ENCODE measurements at places on chromosomes 6 and 20.

- DNase-seq: no peak
Measured at GRCh38 chr6:113626475-113626874, 230.7 kb upstream of the MARCKS start.

DNA sequence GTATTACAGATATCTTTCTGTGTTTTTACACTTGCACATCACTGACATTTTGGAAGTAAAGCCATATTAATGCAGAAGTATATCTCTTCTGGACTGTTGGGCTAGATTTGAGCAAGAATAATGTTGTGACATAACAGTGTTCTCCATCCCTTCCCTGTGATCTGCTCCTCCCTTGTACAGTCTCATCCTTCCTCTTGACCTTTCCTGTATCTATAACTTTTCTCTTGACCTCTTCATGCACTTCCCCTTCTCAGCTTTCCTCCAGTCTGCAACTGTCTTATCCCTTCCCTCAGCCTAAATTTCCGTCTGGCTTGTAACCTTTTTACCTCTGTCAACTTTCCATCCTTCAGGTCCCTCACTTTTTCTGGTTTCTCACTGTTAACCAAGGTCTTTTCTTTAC, 29.8 kb downstream of the NCOA3 start:
- DNase-seq: no peak

DNA sequence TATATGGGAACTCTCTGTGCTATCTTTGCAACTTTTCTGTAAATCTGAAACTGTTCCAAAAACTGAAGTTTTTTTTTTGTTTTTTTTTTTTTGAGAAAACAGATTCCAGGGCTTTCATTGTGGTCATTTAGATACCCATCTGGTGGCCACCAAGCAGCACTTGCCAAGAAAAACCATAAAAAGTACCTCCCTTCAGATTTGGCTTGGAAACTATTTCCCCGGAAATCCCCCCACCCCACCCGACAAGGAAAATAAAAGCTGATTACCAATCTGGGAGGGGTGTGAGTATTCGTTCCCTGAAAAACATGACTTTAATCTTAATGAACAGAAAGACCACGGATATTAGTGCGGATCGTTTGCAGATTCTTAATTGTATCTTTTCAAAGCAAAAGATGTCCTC, 1.9 kb downstream of the NFATC2 start:
- no peak for DNase-seq

GRCh38 chr20:57471496-57472372, 53.2 kb downstream of the CTCFL start:
- no peak for DNase-seq

DNA sequence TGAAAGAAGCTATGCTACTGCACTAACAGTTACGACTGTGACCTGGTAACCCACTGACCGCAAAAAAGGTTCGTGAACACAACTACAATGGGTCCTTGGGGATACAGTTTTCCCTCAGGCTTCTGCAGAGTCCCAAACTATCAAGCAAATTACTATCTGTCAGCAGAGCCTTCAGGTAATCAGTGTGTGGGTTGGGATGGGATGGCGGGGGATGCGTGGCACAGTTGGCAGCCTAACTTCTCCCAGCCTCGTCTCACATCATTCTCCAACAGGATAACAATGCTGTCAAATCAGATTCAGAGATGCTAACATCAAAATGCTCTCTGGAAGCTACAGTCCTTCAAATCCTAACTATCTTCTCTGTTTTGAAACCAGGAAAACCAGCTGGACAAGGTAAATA, 102.3 kb downstream of the EPM2A start:
- no peak for DNase-seq

DNA sequence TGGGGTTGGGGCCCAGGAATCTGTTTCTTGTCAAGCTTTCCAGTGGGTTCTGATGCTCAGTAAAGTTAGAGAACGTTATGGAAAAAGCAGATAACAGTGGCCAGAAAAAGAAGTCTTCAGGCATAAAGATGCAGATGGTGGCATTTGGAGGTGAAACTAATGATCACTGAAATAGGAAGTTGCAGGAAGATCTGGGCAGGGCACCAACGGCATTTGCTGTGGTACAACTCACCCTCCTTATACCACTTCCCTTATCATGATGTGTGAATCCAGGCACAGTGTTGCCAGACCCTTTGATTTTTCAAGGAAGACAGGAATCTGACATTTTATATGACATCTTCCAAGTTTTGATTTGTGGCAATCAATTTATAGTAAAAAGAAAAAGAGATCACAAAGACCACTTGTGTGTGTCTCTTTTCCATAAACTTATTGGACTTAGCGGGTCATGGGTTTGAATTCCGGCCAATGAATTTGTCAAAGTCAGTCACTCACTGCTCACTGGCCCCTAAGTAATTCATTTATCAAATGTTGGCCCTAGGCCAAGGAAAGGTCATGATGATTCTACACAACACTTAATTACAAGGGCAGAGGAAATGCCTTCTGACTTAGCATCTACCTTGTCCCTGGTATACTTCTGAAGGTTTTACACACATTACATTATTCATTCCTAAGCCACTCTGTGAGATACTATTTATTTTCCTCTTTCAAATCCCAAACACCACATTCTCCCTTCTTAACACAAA, 37.6 kb downstream of the LAMP5 start:
- DNase-seq: no peak

- no peak for DNase-seq
Measured at GRCh38 chr6:33912195-33912594, 108.4 kb upstream of the MLN start.

DNA sequence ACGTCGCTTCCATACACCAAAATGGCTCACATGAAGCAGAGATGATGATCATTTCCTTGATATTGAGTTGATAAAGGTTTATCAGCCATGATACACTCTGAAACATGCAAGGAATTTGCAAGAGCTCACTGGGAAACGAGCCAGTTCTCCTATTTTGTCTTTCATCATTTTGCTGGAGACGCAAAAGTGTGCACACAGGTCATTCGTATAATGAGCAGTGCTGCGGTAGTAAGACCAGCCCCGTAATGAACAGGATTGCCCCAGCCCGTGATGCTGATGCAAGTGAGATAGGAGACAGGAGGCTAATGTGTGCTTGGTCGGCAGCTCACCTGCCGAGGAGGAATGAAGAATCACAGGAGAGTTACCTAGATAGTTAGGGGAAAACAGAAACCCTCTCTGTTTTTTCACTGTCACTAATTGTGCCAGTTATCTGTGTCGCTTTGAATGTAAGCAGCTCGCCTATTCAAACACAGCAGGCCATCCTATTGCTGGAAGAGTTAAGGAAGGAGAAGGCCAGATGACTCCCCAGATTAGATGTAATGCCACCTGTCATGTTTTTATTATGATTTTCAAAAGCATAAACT, 391.8 kb downstream of the SAMD5 start:
- no peak for DNase-seq

DNA sequence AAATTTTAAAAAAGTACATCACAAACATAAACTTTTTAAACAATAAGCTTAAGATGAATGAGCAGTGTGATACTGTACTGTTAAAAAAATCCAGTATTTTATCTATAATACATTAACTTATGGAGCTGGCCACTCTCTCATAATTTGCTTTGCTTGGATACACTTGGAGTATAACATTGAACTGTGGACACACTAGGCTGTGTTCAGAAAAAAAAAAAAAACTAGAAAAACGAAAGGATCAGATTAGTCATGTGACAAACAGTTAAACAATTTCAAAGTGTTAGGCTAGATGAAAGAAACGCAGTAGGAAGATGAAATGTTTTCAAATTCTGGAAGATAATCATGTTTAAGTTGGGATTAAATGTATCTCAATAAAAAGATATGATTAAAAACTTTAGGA, 220.0 kb downstream of the GRIK2 start:
- DNase-seq: no peak

GRCh38 chr6:3617192-3617631, 134.3 kb downstream of the PXDC1 start:
- DNase-seq: no peak

DNA sequence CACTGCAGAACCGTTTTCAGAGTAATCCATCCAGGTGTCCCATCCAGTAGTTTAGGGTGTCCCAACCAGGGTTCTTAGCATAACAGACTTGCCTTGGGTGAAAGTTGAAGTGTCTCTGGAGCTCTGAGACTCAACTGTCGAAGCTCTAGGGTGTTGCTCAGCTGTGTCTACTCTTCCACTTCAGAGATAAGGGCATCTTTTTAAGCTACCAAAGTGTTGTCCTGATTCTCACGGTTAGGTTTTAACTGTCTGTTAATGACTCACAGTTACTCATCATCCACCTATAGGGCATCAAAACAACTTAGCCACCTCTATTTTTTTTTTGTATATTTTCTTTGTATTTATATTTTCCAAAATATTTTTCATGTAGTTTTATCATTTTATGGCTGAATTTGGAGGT, 36.9 kb upstream of the TBX18 start:
- DNase-seq: no peak

- no peak for DNase-seq
Measured at GRCh38 chr6:14315353-14315752, 197.8 kb downstream of the CD83 start.

DNA sequence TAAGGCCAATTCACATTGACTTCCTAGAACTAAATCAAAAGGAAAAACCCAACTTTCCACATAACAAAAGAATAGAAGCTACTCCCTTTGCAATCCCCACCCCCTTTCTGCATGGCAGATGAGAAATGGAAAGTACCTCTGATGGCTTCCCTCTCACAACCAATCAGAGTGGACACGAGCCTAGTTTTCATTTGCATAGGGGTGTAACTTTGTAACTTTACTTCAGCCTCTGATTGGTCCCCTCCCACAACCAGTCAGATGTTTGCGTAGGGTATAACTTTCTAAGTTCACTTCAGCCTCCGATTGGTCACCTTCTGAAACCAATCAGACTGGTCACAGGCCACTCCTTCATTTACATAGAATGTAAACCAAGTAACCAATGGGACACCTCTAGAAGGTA, 328.5 kb downstream of the CDH26 start:
- no peak for DNase-seq

DNA sequence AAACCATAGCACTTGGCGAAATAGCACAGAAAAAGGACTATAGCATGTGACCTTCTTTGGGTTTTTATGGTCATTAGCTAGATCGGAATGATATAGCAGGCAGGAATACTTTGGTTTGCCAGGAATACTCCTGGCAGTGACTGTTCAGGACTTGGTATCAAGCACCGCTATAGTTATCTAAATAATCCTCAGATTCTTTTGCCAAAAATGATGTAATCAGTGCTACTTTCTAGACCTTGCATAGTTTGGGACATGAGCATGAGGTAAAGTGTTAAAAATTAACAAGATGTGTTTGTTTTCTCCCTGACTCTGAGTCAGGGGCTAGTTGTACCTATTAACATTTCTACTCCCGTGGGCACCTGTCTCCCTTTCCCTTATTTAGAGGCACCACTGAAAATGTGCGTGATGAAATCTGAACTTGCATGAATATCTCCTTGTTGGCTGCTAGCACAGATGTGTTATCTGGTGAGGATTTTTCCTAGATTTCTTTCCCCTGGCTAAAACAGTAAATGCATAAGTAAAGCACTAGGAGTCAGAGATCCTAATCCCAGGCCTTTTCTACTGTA, 511.0 kb downstream of the CDKAL1 start:
- DNase-seq: no peak

- DNase-seq: no peak
Measured at GRCh38 chr20:56922497-56922896, 293.4 kb downstream of the TFAP2C start.

DNA sequence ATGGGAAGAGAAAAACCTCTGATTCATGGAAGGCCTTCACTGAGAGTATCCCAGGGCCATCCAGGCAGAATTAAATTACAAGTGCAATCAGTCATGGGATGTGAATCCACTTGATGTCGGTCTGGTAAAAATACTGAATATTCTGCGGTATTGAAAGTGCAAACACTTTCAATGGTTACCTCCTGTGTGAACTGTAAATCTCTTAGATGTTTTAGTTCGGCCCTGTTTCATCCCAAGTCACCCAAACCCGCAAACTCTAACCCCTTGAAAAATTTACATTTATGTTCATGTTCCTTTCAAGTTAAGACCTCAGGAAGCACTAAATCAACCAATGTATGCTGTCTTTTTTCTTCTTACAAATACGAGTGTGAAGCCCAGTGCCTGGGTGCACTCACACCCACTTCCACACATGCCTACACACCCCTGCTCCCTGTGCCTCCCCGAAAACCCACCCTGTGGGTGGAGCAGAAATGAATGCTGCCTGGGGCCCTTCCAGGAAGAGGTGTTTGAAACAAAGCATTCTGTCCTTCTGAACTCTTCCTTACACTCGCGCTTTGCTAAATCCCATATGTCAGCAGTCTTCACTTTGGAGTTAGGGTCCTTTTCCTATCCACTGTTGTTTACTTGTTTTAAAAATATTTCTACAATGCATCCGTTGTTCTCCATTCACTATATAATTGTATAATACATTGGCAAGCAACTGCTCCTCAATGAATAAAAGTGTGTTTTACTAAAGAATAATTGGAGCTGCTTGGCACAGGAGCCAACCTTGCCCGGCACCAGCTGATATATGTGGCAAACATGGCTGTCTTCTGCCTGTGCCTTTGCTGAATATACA, 62.7 kb downstream of the FYN start:
- no peak for DNase-seq

DNA sequence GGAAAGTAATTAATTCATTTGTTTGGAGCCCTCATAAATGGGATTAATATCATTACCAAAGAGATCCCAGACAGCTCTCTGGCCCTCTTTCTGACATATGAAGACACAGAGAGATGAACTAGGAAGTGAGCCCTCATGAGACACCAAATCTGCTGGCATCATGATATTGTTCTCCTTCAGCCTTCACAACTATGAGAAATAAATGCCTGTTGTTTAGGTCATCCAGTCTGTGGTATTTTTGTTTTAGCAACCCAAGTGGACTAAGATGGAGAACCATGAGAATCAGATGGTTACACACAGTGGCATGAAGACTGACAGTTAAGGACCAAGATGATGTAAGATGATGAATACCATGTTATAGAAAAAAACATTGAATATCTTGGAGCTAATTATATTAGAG, 16.9 kb upstream of the HBS1L start:
- DNase-seq: no peak

- no peak for DNase-seq
Measured at GRCh38 chr6:38775870-38776269, 60.8 kb downstream of the DNAH8 start.

GRCh38 chr6:108895571-108895970, 47.3 kb downstream of the ARMC2 start:
- no peak for DNase-seq

- DNase-seq: no peak
Measured at GRCh38 chr6:169802790-169803189, 51.4 kb downstream of the ERMARD start.

DNA sequence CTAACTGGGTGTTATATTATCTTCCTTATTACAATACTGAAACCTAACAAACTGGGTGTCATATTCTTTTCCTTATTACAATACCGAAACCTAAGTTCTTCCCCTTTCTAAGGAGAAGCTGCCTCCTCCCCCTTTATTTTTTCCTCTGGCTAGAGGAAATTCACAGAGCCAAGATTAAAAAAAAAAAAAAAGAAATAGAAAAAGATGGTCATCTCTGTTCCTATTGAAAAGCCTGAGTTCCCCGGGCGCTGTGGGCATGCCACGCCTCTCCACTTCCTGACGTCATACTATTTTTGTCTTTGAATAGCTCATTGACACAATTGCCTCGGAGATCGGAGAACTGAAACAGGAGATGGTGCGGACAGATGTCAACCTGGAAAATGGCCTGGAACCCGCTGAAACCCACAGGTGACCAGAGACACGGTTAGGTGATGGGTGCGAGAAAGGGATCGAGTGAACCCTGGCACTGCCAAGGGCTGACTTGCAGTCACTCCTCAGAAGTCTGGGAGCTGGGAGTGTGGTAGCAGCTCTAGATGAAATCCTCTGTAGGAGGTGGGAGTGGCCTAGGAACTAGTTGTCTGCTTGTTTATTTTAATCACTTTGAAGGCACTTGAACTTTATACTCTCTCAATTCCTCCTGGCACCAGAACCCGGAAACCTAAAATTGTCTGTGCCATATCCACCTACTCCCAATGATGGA, 82.2 kb upstream of the NAA20 start:
- DNase-seq: peak; percentile 55

Data from left ventricle myocardium superior (tissue), 1 donor.